Activated CD4-positive, CD25-positive, alpha-beta regulatory T cell treated with anti-CD3 and anti-CD28 coated beads, Interleukin-2, amount 50 U/mL, for 16 hours (primary cell): ENCODE measurements at places on chromosomes 6 and 20.

DNA sequence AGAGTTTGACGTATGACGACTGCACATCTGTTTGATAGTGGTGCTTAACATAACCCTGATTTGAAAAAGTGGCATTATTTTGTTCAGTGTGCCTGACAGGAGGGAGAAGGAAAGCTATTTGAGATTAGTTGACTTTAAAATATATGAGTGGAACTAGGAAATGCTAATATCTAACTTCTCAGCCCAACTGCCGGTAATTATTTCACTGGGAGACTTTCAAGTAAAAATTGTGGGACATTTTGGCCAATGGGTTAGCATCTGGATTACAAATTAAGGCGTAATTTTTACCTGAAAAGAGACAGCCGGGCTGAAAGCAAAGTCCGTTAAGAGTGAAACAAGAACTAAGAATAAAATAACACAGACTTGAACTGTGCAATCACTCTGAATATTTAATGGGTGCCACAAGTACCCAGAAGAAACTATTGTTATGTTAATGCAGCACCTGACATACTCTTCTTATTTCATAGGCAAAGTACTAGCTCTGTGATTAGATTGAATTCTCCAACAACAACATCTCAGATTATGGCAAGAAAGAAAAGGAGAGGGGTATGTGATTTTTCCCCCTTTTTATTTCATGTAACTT lies 2.0 kb downstream of the HEY2 start:
- DNase-seq = no peak

DNA sequence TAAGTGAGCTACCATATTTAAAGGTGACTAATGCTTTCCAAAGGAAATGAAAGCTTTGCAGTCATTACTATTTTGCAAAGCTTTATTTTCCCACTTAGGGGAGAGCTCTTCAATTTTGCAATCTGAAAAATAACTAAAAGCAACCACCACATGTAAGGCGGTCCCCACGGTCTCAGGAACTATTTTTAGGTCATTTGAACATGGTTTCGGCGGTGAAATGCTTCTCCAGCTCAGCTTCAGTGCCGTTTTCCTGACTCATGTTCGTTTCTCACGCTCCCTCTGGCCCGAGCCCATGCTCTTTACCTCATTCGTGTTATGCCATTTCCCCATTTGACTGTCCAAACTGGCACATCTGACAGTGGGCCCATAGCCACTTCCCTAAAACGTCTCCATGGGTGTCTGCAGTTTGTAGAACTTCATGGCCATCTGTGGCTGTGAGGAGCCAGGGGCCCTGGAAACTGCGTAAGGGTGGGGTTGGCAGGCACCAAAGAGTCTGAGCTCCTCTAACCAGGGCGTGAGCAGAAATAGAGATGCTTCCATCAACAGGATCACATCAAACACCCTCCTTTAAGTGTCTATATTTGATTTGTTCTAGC lies 46.5 kb downstream of the ADTRP start:
- DNase-seq = no peak

DNA sequence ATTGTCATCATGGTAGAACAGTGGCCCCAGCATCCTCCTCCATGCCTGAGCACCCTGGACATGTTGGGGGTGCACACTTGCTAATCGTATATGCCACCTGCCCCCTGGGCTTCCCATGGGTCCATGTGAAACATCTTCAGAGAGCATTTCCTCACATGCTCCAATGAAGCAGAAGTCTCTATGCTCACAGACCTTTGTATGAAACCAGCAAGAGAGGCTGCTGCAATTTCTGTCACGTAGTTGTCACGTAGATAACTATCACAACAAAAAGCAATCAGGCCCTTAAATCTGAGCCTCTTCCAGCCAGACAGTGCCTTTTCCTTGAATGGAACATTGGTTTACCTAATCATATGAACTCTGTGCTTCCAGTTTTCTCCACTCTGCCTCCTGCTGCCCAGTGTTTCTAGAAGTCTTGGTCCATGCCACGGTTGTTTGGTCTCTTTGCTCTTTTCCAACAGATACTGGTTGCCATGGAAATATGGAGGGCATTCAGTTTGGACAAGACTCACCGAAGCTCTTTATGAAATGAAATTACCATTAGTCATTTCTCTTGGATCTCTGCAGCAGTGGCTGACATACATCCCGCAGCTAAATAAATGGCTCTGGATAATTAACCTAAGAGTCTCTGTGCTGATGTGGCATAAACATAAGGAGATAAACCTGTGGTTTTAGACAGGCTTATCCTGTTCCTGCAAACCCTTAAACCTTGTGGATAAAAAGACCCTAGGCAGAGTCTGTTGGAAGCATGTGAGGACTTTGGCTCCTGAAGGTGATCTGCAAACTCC lies 172.8 kb upstream of the SYNDIG1 start:
- DNase-seq = no peak

- no peak for DNase-seq
Observed at GRCh38 chr20:47988676-47989075, 203.4 kb upstream of the SULF2 start.

- no peak for DNase-seq
Observed at GRCh38 chr6:169244684-169245383, 8.8 kb downstream of the THBS2 start.

DNA sequence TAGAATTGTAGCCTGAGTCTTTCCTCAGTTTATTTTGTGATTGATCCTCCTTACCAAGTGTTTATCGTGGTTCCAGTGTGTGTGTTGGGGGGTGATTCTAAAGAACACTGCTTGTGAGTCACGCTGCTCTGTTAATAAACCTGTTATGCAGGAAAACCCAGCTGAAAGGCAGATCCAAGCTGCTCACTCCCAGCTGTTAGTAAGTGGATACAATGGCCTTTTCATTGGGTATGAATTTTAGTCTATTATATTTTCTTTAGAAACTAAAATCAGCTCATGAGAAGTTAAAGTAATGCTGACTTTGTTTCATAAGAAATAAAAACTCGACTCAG lies 12.2 kb upstream of the DSTN start:
- DNase-seq = no peak

DNA sequence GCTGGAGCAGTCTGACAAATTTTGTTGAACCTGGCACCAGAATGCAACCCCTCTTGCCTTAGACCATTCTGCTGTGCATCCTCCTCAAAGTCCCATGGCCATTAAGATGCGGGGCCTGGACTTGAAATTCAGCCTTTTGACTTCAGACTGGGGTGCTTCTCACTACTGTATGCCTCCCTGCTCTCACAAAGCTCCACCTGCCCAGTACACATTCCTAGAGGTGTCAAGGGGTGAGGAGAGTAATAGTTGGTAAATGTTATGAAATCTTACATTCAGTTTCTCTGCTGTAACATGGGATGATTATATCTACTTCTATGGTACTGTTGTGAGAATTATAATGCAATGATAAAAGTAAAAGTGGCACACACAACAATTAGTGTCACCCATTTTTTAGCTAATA lies 70.8 kb downstream of the TULP4 start:
- DNase-seq = no peak

GRCh38 chr6:150830439-150831165 lies 34.9 kb upstream of the MTHFD1L start:
- DNase-seq = no peak

DNA sequence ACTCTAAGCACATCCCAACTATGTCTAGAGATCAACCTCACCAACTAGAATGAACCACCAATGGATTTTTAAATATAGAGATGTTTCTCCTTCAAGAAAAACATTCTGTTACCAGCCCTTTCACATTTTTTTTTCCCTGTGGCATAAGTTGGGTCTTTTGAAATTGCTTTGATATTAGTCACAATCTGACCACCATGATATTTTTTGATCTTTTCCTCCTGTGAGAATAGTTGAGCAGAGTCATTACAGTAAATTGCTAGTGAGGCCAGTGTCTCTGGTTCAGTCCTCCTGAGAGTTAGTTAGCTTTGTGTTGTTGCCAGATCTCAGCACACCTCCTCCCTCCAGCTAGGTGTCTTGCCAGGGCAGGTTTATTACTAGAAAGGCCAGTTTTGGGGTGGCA lies 79.7 kb upstream of the MYLIP start:
- DNase-seq = no peak

DNA sequence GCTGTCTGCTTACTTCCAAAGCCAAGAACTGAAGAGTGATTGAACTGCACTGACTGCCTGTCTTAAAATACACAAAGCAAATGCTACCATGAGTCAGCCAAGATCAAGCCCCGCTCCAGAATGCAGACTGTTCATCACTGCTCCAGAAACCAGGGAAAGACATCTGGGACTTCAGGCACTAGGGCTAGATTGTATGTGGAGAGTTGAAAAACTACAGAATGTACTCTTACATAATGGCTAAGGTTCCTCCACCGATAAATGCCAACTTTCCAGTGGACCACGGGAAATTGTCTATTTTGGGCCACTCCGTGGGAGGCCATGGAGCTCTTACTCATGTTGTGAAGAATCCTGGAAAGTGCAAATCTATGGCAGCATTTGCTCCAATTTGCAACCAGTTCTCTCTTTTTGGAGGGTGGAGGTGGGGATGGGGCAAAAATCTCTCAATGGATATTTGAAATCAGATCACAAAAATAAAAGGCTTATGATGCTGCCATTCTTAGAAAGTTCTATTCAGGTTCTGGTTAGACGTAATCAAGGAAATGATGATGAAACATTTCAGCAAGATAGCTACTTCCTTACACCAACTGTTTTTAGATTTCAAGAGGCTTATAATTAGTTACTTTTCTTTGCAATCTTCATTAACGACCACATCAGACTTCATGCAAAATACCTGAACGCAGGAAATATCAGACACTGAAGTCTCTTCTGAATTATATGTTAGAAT lies 11.8 kb upstream of the CAP2 start:
- DNase-seq = no peak
